ENCODE measurements at places on chromosomes 12 and 14.

GRCh38 chr12:106138357-106138632 lies 459 bp downstream of the NUAK1 start:
- peak; percentile 16 for DNase-seq

- DNase-seq: no peak
Observed at GRCh38 chr14:103898711-103899110, 29.5 kb upstream of the TDRD9 start.

DNA sequence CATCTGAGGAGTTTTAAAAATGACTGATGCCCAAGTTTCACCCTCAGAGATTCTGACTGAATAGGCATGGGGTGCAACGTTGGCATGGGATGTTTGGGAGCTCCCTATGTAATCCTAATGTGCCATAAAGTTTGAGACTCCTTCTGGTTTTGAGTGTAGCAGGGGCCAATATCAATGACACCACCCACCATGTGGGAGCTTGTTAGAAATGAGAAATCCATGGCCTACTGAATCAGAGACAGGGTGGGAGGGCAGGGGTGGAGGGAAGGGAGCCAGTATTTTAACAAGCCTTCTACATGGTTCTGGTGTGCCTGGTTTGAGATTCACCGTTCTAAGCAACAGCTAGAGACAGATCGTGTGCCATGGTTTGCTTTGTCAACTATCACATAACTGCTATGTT lies 46.1 kb downstream of the VCPKMT start:
- DNase-seq: no peak

GRCh38 chr14:60196291-60196690 lies 31.1 kb upstream of the DHRS7 start:
- DNase-seq: no peak

DNA sequence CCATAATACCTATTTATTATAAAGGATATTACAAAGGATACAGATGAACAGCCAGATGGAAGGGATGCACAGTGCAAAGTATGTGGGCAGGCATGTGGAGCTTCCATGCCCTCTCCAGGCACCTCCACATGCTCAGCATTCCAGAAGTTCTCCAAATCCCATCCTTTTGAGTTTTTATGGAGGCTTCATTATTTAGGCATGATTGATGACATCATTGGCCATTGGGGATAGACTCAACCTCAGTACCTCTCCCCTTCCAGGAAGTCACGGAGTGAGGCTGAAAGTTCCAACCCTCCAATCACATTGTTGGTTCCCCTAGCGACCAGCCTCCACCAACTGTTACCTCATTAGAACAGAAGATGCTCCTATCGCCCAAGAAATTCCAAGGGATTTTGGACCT lies 156.4 kb downstream of the ATP23 start:
- DNase-seq: no peak

DNA sequence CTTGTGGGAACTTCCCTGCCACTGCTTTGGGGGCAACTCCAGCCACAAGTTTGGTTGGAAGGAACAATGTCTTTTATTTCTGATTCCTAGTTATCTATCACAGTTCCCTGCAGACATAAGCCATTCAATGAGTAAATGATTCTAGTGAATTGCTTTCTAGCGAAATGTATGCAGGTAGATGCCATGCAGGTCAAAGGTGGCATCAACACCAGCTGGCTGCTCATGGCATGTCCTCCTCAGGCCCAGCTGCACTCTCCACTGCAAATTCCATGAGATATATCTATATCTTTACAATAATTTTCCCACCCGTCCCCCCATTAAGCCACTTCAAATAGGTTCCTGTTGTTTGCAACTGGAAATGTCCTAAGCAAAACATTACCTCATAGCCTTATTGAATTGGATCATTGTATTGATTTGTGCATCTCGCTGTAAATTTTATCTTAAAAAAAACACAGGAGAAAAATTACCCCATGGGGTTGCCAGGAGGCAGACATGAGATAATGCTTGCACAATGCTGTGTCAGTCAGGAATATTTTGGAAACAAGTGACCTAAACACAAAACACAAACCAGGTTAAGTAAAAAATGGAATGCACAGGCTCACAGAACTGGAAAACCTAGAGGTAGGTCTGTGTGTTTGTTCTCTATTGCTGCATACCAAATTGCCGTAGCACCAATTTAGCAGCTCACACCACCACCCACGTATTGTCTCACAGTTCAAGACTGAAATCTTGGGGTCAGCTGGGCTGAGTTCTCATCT lies 32.8 kb upstream of the TXNRD1 start:
- no peak for DNase-seq

- DNase-seq: no peak
Observed at GRCh38 chr12:106108185-106108835, 30.4 kb downstream of the NUAK1 start.

DNA sequence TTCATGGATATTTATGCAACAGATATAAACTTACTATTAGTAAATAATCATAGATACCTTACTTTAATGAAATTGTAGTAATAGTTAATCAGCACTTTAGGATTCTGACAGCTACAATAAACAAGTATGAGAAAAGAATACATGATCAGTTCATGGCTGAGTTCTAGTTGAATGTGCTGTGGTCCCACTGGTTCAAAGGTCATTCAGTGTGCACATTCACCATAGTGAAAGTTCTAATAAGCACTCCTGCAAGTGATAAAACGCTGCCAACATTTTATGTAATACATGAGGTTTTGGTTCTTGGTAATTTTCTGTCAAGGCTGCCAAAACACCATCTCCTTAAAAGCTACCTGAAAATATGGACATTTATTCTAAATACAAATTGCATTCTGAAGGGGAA lies 92.6 kb downstream of the NUMB start:
- DNase-seq: no peak

DNA sequence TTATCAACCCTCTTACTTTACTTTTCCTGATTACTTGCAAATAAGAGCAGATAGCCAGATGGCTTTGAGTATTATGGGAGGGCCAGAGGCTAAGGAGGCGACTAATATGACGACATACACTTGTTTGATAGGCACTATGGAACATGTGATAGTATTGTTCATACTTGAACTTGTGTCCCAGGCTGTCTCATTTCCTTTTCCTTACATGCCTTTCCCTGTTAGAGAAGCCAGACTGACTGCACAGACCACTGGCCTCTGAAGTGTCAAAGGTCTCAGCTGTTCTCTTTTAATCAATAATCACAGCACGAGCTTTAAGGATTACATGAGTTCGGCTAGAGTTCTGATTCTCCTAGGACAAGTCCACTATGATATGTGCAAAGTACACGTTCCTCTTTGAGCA lies 326.0 kb downstream of the PRKD1 start:
- no peak for DNase-seq

DNA sequence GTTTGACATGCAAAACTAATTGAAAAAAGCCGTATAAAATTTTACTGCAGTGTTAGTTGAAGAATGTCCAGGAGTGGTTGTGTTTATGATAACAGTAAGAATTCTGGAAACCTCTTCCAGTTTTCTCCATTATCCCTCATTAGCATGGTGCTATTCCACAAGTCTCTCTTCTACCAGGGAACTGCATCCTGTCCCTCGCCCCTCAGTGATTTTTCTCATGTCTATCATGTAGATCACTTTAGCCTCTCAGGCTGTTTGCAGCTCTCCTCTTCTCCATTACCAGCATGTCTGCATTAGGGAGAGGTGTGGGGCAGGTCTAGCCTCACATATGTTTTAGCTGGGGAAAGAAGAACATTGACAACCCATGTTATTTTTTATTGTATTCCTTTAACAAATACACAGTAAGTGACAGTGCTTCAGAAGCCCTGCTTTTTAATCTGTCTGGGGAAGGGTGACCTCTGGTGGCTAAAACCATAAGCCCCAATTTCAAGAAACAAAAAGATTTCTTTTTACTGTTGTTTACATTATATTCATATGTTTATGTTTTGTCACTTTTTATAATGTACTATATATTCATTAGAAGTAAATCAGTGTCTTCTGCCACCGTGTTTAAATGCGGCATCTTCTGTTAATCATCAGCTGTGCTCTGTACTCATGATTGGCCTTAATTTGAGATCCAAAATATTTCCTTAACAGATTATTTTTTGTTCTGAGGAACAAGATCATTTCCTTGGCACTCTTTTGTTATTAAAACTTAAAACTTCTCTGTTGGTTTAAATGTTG lies 70.7 kb downstream of the RASSF8 start:
- no peak for DNase-seq

DNA sequence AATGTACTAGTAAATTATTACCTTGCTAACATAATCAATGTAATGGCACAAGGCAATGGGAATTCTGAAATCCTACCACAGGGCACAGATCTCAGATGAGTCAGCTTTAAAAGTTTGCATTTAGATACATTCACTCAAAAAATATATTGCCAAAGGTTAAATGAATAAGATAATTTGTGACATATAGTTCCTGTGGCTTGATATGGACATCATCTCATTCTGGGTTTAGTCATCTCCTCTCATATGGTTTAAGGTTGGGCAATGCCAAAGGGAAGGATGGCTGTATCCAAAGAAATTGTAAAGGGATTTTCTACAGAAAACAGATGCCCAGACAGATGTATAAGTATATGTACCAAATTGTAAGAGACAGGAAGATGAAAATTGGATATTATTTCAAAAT lies 1065.0 kb downstream of the LRFN5 start:
- no peak for DNase-seq

GRCh38 chr12:50004696-50005095 lies 20.6 kb downstream of the RACGAP1 start:
- no peak for DNase-seq

DNA sequence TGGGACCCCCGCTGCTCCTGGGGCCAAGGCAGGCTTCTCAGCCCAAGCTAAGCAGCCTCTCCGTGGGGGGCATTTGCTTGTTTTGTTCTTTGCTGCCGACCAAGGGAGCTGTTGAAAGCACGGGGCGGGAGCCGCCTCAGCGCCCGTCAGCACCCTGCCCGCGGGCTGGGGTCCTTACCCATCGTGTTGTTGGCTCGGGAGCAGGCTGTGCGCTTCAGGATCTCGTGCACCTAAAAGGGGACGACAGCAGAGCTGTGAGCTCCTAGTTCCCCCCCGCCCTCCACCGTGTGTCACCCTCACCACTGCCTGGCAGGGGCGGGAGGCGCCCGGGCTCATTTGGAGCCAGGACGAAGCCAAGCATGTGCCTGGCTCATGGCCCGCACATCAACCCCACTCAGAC lies 117.5 kb downstream of the ANO2 start:
- no peak for DNase-seq

Measured in NCI-H2171 (cell line).